ACHN (cell line): ENCODE measurements at places on chromosomes 3 and 15.

GRCh38 chr15:76793162-76793561, 112.0 kb downstream of the SCAPER start:
- DNase-seq: no peak

DNA sequence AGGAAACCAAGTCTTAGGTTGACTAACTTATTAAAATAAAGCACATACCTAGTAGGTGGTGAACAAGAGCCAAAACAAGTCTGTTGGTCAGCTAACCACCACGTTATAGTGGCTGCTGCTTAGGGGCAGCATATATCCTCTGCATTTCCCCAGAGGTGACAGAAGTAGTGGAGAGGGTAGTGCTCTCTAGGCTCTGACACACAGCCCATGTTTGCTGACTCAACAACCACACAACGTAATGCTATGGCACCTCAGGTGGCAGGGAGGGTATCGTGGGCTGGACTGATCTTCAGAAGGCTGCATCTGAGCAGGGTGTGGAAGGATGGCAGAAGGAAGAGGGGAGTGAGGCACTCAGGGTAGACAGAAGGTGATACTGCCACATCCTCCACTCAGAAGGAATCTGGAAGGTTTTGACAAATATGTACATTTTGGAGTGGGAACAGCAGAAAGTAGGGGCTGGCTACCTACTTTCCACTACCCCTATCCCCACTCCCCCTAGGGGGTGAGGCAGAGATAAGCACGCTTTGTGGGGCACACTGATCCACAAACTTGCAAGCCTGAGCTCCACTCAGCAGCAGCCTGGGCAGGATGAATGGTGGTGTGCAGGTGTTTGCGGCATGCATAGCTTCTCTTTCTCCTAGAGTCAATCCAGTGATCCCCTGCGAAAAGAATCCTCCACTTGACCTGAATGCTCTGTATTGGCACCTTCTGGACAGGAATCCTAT, 178.1 kb downstream of the RORA start:
- DNase-seq: no peak

DNA sequence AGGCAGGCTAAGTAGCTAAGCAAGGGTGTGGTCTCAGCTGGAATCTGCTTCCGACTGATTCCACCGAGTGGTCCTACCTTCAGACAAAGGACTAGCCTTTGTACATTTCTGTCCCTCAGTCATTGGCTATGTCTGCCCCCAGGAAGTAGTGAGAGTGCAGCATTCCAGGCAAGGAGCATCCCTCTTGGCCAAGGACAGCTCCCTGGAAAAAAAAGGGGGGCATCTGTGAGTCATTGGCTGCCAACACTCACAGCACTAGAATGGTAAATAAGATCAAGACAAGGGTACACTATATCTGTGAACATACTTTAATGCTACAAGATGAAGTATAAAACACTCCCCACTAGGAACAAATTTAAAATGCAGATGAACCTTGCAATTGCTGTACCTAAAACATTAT, 66.8 kb downstream of the STAC start:
- DNase-seq: no peak

GRCh38 chr15:49962044-49962602, 156.9 kb downstream of the ATP8B4 start:
- no peak for DNase-seq

DNA sequence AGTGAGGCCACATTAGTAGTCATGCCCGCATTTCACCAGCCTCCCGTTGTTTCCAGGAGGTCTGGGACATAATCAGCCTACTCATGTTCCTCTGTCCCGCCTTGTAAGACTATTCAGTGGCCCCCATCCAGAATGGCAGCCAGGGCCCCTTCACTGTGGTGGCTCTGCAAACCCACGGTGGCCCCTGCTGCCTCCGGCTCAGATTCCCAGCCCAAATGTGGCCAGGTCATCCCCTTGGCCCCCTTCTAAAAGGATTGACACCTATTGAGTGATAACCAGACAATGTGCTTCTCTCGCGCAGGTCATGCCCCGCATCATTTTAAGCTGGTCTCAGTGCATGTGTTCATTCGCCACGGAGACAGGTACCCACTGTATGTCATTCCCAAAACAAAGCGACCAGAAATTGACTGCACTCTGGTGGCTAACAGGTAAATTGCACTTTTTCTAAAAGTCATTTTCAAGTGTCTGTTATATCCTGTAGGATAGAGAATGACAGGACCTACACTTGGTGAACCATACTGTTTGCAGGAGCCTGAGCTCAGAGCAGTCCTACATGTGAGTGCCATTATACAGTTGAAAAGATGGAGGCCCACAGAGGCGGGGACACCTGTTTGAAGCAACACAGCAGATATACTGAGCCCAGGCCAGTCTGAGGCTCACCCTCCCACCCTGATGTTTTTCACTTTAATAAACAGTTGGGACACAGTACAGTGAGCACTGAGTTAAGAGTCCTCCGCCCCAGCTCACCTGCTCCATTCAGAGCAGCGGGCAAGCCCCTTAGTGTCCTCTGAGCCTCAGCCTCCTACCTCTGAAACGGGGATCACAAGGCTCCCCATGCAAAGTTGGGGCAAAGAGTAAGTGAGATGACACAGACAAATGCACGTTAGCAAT, 47.7 kb downstream of the PXYLP1 start:
- DNase-seq: peak; percentile 33

GRCh38 chr3:125261031-125261430, 48.5 kb upstream of the SLC12A8 start:
- no peak for DNase-seq

DNA sequence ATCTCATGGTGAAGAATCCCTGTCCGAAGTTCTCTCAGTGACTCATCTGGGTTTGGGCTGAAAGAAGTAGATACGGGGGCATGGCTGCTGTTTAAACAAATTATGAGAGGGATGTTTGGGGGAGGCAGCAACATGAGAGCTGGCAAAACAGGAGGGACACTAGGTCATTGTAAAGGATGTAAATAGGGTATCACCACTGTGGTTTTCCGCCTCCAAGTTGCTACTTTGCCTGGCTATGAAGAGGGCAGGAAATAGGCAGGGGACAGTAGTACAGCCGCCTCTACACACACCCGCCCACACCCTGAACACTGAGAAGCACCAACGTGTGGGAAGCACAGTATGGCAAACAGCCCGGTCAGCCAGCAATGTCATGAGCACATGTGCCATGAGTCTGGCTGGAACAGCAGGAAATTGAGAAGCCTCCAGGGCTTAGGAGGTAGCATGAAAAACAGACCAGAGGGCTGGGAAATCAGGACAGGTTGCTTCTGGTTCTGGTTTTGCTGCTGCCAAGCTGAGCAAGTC, 17.1 kb downstream of the HEXA start:
- DNase-seq: no peak

GRCh38 chr15:31320022-31320421, 6.6 kb upstream of the KLF13 start:
- DNase-seq: no peak

- peak; percentile 37 for DNase-seq
Observed at GRCh38 chr15:40328176-40328575, 4.7 kb downstream of the INAFM2 start.

GRCh38 chr15:69120732-69121131, 39.7 kb upstream of the GLCE start:
- no peak for DNase-seq

DNA sequence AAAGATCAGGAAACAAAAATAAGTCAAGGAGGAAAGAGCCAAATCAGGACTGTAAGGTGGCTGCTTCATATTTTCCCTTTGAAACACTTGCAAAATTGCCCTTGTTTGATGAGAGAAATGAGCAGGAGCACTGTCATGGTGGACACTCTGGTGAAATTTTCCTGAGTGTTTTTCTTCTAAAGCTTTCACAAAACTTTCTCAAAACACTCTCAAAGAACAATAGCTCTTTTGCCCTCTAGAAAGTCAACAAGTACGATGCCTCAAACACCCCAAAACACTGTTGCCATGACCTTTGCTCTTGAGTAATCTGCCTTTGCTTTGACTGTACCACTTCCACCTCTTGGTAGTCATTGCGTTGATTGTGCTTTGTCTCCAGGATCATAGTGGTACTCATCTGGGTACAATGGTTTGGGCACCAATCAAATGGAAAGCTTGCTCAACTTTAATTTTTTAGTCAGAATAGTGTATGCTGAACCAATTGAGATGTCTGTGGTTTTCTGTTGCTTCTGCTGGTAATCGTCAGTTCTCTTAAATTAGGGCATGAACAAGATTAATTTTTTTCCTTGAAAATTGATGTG, 13.2 kb upstream of the MITF start:
- DNase-seq: no peak

DNA sequence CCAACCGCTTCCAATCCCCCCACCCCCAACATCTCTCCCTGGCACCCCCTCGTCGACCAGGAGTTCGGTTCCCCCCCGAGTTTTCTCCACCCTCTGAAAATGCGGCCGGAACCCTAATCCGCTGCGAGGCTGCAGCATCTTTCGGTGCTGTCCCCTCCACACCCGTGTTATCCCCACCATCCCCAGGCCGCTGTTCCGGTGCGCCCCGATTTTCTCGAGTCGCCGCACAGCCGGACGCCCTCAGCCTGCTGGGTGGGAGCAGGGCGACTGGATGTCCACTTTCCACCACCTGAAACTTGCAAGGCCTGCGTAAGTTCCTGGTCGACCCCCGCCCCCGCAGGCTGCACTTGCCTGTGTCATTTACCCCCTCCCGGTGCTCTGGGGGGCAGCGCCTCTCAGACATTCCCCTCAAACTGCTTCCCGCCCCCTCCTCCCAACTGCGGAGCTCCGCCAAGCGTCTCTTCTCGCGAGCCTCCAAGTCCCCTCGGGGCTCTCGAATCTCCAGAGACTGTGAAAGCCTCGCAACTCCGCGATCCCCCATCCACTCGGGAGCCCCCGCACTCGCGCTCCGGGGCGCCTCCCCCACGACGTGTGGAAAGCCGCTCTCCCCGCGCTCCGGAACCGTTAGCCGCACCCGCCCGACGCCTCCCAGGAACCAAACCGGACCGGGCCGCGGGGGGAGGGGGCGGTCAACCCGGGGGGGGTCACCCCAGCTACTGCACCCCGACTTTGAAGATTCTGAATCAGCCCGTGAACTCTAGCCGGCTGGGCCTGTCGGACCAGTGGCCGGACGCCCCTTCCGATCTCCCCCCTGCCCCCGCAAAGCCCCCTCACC, 566 bp downstream of the ETV5 start:
- DNase-seq: peak; percentile 76

GRCh38 chr3:119944091-119944490, 150.2 kb downstream of the GSK3B start:
- DNase-seq: no peak

DNA sequence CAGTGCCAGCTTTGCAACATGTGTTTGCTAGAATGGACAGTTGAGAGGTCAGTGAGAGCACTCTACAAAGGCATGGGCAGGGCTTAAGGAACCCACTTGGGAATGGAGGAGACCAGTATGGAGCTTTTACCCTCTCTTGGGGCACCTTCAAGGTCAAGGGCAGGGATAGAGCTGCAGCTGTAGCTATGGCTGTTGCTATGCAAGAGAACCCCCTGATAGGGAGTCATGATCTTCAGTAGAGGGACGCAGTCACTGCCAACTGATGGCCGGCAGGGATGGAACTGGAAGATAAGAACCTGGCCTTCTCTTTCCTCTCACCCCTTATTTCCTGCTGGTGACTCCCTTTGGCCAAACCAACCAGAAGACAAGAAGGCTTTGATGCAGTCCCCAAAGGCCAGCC, 40.3 kb downstream of the THSD4 start:
- DNase-seq: no peak

DNA sequence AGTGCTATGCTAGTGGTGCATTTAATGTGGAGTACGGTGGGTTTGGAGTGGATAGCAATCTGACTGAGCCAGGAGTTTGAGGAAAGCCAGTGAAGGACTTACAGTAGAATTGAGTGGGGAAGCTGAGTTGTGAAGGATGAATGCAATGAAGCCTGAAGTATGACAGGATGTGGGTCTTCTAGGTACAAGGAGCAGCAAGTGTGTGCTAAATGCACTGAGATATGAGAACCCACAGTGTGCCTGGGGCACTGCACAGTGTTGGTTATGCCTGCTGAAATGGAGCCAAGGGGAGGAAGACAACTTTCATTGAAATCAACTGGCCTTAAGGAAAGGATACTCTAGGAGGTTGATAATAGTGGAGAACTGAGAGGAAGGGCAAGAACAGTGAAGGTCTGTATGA, 105.5 kb upstream of the MRPL3 start:
- no peak for DNase-seq

DNA sequence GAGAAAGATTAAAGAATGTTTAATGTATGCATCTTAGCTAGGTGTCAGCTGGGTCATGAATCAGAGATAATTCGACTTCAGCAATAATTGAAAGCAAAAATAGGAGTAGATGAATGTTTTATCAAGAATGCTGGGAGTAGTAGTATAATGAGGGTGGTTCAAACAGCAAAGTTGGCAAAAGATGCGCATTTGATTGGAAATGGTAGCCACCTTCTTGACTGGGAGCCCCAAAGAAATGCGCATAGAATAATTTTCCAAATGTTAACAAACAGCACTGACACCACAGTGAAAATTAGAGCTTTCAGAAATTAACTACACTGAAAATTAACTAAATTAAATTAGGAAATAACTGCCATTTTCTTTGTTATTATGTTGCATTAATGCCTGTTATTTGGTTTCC, 195.8 kb downstream of the TUSC7 start:
- DNase-seq: no peak
